ENCODE measurements at places on chromosomes 16 and 17.

- DNase-seq = no peak
Measured at GRCh38 chr16:29900888-29901606, 759 bp downstream of the ASPHD1 start.

DNA sequence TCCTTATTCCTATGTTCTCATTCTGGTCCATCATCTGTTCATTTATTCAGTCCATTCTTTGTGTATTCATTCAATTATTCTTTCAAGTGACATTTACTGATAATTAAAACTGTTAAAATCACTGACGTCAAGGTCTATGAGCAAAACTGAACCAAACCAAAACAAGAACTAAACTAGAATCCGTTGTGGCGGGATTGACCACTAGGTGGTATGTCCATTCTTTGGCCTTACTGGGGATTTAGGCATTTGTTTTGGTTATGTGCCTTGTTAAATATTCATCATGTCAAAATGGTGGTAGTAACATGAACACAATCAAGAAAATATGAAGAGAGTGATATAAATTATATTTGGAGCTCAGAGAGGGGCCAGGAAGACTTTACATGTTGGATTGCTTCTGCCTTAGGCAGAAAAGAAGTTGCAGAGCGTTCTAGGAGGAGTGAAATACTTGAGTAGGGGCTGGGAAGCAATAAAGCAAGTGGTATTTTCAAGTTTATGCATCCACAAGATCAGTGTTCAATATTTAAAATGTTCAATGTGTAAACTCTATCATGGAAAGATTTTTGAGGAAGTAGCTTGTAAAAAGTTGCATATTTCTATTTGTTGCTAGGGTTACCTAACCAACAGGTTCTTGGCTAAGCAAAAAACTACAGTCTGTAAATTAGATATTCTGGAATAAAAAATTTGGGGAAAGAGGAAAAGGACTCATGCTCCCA lies 129.0 kb downstream of the CDH13 start:
- no peak for DNase-seq

GRCh38 chr16:25493136-25493811 lies 198.5 kb upstream of the HS3ST4 start:
- DNase-seq = peak; percentile 77

DNA sequence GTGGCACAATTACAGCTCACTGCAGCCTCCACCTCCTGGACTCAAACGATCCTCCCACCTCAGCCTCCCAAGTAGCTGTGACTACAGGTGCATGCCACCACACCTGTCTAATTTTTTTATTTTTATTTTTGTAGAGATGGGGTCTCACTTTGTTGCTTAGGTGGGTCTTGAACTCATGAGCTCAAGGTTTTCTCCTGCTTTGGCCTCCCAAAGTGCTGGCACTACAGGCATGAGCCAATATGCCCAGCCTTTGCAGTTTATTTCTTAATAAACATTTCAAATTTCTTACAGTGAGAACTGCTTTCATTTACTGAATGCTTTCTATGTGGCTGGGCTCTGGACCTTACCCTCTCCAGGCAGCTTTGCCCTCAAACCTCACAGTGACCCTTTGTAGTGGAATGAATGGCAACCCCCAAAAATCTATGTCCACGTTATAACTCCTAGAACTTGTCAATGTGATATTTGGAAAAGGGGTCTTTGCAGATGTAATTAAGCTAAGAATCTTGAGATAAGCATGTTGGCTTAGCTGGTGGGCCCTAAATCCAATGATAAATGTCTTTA lies 1.6 kb upstream of the TNP2 start:
- no peak for DNase-seq

GRCh38 chr17:56908001-56908542 lies 5.8 kb downstream of the TRIM25 start:
- no peak for DNase-seq
